ENCODE measurements at places on chromosomes 13 and 19. TPM values are rescaled to one million over a fixed set of nuclear protein-coding genes. Genes with fewer than 3 reads are reported as not detected.

- DNase-seq = no peak
Measured at GRCh38 chr13:34357435-34358232, 539.7 kb downstream of the RFC3 start.

- no peak for DNase-seq
Measured at GRCh38 chr13:40236566-40237168, 429.8 kb downstream of the FOXO1 start.

DNA sequence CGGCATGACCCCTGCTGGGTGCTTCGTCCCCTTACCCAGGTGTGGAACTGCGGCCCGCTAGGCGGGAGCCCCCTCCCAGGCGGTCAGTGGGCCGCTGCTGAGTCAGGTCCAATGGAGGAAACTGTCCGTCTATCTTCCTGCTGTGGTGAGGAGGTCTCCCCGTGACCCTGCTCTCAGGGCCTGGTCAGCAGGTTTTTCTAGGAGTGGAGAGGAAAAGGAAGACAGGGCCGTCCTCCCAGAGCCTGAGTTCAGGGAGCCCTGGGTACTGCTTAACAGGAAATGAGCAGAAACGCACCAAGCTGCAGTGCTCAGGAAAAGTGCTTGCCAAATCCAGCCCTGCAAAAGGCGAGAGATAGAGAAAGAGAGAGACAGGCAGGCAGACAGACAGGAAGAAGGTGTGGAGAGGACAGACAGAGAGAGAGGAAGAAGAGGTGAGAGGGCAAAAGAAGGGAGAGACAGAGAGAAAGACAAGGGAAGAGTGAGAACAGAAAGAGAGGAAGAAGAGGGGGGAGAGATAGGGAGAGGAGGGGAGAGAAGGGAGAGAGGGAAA, 10.3 kb downstream of the SH3GL1 start:
- DNase-seq = no peak

DNA sequence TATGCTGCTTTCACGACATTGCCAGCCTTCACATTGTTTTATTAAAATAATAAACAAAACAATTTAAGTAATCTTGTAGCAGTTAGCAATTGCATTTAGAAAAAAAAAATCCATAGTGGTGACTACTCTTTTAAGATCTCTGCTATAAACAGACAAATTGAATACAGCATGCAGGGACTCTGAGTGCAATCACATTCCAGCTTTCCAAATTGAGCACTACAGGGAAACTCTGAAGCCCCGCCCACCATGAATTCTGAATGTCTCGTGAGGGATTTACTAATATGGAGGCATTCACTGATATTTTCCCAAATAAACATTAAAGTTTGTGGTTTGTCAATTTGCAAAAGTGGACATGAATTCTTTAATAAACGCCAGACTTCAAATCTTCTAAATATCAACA, 698.8 kb downstream of the LIG4 start:
- DNase-seq = no peak

DNA sequence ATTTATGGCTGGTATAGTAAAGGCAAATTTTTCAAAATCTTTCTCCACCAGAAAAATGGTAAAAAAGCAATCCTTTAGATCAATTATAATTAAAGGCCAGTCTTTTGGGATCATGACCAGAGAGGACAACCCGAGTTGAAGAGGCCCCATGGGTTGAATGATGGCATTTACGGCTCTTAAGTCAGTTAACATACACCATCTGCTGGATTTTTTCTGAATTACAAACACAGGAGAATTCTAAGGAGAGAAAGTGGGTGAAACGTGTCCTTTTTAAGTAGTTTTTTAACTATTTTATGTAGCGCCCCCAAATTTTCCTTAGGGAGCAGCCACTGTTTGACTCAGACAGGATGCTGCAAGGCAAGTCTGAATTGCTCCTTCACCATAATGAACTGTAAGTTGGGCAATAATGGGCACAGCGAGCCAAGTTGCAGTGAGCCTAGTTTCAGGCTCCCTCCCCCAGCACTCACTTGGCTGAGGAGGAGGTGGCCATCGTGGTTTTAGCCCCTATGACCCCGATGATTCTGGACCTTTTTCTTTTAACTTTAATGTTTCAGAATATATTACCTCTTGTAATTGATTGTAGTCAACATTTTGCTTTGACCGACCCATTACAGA, 13.6 kb upstream of the ZNF611 start:
- DNase-seq = no peak

GRCh38 chr19:45847663-45848062, 15.3 kb downstream of the SYMPK start:
- DNase-seq = no peak

The CGB3 gene
- not detected for total RNA-seq

The ICAM3 gene
- 10.5 TPM for total RNA-seq
